AML-193 (cell line): ENCODE measurements at places on chromosomes 5 and 9.

DNA sequence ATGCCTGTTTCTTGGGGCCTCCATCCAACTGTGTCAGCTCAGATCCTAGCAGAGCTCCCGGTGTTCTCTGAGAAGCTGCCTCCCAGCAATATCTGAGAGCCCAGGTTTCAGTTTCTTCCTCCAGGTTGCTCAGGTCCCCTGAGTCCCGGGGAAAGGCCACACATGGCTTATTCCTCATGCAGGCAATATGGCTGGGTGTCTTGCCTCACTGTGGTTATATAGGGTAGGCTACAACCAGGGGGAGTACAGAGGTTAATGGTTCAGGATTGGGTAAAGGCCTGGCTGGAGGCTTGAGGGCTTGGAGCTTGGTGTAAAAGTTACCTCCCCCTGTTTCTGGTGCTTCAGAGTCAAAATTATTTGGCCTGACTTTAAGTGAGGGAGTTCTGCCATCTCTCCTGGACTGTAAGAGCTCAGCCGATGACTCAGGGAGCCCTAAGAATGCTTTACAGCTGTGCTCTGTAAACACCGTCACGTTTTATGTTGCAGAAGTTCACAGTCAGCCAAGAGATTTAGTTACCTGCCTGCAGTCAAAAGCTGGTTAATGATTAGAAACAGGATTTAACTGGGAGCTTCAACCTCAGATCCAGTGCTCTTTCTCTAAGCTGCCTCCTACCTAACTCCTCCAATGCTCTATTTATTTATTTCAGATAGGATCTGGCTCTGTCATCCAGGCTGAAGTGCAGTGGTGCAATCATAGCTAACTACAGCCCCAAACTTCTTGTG, 24.3 kb upstream of the UBAP2 start:
- no peak for DNase-seq

DNA sequence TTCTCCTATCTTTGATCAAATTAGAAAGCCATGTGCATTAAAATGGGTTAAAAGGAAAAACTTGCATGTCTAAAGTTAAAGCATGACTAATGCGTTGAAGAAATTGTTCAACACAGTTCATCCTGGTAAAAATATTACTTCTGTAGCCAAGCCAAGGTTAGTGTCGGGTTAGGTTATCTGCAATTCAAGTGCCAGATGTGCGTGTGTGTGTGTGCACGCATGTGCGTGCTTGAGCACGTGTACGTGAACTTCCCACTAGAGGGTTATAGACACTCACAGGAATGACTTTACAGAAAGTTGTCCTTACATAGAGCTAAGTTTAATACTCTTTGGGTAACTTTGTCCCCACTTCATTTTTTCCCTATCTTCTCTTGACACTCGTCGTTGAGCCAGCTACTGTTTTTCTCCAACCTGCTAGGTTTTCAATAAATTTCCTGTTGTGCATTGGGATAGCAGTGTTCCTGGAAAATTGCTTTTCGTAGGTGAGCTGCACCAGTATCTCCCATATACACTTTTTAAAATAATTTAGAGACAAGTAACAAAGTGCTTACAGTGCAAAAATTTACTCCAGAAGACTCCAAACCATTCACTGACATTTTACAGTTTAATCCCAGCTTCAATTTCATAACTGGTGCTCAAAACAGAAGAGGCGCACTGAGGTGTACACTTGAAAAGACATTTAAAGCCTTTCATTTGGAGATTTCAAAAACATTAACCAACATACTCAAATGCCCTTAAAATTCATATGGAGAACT, 353.8 kb downstream of the NFIB start:
- DNase-seq = no peak

- DNase-seq = no peak
Observed at GRCh38 chr9:127977009-127977883, 3.5 kb downstream of the EEIG1 start.

DNA sequence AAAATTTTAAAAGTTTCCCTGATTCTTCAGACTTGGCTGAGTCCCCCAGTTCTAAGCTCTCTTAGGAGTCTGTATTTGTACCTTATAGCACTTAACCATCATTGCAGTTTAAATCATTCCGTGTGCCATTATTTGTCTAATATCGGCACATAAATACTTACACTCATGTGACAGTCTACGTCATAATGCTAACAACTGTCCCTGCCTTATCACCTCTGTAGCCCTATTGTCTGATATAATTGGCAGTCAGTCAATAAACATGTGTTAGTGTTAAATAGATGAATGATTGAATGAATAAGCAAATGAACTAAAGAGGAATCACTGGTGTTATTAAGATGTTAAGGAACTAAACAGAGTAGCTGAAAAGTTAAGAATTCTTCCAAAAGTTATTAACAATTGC, 287.8 kb downstream of the EBF1 start:
- DNase-seq = no peak

DNA sequence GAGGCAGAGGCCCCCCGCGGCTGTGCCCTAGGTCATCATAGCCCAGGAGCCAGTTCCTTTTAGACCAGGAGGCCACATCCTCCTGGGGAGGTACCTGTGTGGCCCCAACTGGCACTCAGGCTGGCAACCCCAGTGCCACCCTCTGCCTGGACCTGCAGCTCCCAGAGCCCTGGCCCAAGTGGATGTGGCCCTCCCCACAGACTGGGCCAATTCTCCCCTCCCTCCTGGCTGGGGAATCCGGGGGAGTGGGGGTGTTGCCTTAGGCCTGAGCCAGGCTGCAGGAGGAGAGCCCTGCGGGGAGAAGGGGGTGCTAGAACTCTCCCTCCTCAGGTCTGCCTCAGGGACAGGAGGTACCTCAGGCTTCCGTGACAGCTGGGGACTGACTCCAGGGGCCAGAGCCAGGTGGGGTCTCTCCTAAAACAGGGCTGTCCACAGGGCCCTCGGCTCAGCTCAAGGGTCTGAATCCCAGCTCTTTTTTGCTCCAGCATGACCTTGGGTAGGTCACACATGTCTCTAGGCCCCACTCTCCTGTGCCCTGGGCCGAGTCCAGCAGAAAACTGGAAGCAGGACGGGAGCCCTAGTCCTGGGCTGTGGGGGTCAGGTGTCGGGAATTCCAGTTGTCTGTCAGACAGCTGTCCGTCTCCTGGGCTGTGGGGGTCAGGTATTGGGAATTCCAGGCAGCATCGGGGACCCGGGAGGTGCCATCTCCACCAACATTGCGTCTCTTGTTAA, 9.6 kb downstream of the DNLZ start:
- DNase-seq = no peak

DNA sequence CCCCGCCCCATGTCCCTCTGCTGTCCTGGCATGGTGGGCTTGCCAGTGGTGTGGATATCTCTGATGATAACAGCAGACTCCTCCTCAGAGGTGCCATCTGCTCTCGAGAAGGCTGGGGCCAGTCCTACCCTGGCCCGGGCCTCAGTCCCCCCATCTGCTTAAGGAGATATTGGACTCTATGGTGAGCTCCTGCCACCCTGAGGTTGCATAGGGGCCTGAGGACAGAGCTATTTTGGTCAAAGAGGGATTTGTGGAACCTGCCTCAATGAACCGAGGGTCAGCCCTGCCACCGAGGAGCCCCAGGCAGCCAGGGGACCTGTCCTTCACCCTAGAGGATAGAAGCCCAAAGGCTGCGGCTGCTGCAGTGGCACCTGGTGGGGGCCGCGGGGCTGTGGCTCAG, 32.6 kb downstream of the NTNG2 start:
- no peak for DNase-seq

DNA sequence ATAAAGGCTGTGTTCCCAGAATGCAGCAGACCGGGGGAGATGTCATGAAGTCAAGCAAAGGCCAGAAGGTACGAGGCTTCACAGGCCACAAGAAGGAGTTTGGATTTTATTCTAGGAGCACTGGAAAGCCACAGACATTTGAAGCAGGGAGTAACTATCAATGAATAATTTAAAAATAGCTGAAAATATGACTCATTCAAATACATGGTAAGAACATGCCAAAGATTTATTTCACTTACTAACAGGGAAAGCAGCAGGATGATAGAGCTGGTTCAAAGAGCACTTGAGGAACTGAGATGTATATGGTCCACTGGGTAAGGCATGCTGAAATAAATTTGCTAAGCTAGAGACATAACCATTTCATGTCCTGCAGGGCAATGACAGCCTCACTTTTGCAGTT, 53.2 kb downstream of the MSX2 start:
- DNase-seq = no peak
